Stimulated activated naive CD8-positive, alpha-beta T cell treated with anti-CD3 and anti-CD28 coated beads, Interleukin-15, amount 100 ng/mL, for 72 hours (primary cell): ENCODE measurements at places on chromosomes 1 and 21.

DNA sequence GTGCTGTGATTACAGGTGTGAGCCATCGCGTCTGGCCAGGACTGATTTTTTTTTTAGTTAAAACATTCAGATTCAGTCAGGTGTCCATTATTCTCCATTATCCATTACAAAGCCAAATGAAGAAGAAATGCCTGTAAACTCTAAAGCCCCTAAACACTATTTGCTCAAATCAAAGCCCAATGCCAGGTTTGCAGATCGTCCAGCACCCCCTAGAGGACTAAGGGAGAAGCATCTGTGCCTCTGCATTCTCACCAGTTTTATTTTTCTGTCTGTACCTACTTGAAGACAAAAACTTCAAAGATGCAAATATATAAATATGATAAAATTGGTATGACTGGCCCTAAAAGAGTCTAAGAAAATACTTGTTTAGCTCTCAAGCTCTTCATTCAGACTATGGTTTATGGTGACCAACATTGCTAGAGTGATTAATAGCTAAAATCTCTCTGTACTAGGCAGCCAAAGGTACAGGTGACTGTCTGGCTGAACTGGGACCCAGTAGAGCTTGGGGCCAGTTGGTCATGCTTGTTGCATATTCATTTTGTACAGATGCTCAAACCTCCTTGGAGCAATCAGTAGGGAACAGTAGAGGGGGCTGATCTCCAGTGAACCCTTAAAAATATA lies 138.4 kb downstream of the SYT2 start:
- no peak for DNase-seq

GRCh38 chr1:198925567-198925966 lies 286.7 kb downstream of the PTPRC start:
- DNase-seq: no peak

- DNase-seq: no peak
Observed at GRCh38 chr1:224626042-224626441, 9.9 kb downstream of the CNIH3 start.

GRCh38 chr1:216123446-216124191 lies 299.6 kb downstream of the USH2A start:
- no peak for DNase-seq

- DNase-seq: no peak
Observed at GRCh38 chr21:31514598-31514997, 144.9 kb upstream of the SOD1 start.

GRCh38 chr1:85048296-85049064 lies at the start of gene MCOLN3:
Gene MCOLN3 (minus strand): TSS chr1:85048500. CDS start chr1:85045360, 3,140 bp downstream.
- peak; percentile 33 for DNase-seq

- DNase-seq: no peak
Observed at GRCh38 chr1:58204284-58204683, 342.2 kb downstream of the OMA1 start.
